Adrenal gland (tissue), 19 donors: ENCODE measurements at places on chromosomes 1 and 21. TPM values are rescaled to one million over a fixed set of nuclear protein-coding genes. Genes with fewer than 3 reads are reported as not detected.

- no peak for DNase-seq
- no peak overlapping the region for H3K4me3 ChIP-seq
- no peaks in the 10 kb centered on the region for H3K27me3 ChIP-seq
Measured at GRCh38 chr1:162035241-162035640, 11.6 kb upstream of the OLFML2B start.

DNA sequence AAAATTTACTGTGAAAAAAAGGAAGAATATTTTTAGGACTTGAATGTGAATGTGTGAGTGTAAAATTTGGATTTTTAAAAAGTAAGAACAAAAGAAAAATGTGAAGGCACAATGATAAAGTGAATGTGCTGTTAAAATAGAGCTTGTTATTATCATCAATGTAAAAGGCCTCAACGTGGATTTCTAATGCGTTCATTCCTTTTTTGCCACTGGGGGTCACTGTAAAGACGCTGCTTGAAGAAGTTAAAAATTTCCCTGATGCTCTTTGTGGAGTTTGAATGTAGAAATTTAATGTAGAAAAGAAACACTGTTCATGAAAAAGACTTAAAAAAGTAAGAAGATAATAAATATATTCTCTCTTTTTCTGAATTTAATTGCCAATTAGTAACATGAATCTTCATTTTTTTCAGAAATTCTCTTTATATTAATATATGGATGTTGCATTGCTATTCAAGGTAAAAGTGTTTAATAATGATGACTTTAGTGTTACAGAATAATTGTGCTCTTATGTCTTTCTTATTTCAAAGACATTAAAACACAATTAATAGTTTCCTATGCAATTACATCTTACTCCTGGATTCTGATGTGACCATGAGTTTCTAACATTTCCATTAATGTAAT, 161.5 kb downstream of the DNM3 start:
- no peaks in the 10 kb centered on the region for H3K4me1 ChIP-seq
- no peak overlapping the region for H3K27ac ChIP-seq
- H3K36me3 ChIP-seq = no peaks in the 10 kb centered on the region
- no peak overlapping the region for H3K4me3 ChIP-seq
- DNase-seq = peak; percentile 43

GRCh38 chr1:225651872-225652728, 823 bp downstream of the ENAH start:
- peaks cover 53% of the 10 kb centered on the region for H3K4me1 ChIP-seq
- H3K4me3 ChIP-seq = peak overlapping the region; percentile 80

Gene FAM177B
- 1.9 TPM for total RNA-seq

DNA sequence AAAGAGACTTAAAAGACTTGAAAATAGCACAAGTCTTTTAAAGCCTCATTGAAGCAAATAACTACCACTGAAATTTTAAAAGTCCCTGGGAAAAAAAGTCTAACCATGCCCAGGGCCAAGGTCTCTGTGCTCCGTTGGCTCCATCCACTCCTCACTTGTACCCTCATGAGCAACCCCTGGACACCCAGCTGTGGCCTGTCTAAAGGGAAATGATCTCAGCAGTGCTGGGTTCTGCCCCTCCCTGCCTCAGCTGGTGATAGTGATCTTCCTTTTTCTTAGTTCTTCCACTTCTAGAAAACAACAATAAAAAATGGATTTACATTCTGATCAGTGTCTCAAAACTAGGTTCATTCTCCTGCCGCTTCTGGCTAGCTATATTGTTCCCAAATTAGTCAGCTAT, 423.5 kb upstream of the ADAMTS5 start:
- H3K36me3 ChIP-seq = no peaks in the 10 kb centered on the region
- no peaks in the 10 kb centered on the region for H3K4me1 ChIP-seq
- no peak overlapping the region for H3K27ac ChIP-seq
- H3K27me3 ChIP-seq = no peaks in the 10 kb centered on the region

Gene DISP1
- 17.8 TPM for total RNA-seq

- no peaks in the 10 kb centered on the region for H3K27me3 ChIP-seq
- H3K4me1 ChIP-seq = no peaks in the 10 kb centered on the region
- no peak for DNase-seq
- no peak overlapping the region for H3K27ac ChIP-seq
- no peak overlapping the region for H3K4me3 ChIP-seq
Measured at GRCh38 chr21:31599013-31599412, 60.5 kb upstream of the SOD1 start.

Gene LCE1E
- not detected for total RNA-seq

DNA sequence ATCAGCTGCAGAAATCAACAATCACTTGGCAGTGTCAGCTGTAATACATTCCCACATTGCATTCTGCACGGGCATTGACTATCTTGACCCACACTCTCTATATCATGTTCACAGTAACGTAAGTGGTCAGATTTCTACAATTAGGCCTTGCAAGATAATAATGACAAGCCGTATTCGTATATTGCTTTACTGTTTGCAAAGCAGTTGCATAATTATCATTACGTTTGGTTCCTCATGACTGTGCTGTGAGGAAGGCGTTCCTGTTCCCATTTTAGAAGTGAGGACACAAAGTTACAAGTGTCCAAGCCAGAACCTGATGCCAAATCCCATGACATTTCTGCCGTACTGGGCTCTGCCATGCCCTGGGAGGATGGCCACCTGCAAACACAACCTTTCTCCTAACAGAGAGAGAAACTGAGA, 53.5 kb upstream of the TARBP1 start:
- no peak for DNase-seq
- H3K27me3 ChIP-seq = no peaks in the 10 kb centered on the region
- peaks cover 84% of the 10 kb centered on the region for H3K4me1 ChIP-seq
- H3K36me3 ChIP-seq = no peaks in the 10 kb centered on the region

DNA sequence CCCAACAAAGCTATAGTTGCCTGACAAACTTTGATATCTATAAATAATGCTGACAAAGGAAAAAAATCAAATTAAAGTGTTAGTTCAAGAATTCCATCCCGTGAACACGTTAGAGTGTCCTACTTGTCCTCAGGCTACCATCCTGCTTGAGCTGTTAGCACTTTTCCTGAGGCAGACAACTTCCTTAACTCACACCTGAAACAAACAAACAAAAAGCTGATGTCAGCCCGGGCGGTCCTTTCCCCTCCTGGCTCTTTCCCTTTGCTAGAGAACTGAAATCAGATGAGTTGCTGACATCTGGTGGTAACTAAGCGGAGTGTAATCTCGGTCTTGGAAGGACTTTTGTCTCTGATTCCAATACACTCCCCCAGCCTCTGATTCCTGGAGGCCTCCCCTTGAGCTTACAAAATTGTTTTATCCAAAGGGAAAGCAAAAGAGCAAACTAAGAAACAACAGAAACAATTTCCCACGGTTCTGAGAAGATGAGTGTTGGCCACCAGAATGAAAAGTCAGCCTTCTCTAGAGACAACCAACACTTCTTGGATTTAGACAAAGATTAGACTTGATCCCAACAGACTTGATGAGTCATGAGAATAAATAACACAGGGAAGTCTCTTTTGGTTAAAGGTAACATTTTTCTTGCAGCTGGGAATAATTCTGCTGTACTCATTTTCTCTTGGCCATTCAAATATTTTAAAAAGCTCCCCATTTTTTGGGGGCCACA, 135.4 kb downstream of the PROX1 start:
- H3K27me3 ChIP-seq = no peaks in the 10 kb centered on the region
- peak; percentile 50 for DNase-seq
- no peaks in the 10 kb centered on the region for H3K36me3 ChIP-seq
- no peaks in the 10 kb centered on the region for H3K4me1 ChIP-seq

GRCh38 chr1:234250747-234251146, 122.5 kb upstream of the COA6 start:
- no peaks in the 10 kb centered on the region for H3K36me3 ChIP-seq
- DNase-seq = no peak
- H3K27ac ChIP-seq = no peak overlapping the region
- no peak overlapping the region for H3K4me3 ChIP-seq

DNA sequence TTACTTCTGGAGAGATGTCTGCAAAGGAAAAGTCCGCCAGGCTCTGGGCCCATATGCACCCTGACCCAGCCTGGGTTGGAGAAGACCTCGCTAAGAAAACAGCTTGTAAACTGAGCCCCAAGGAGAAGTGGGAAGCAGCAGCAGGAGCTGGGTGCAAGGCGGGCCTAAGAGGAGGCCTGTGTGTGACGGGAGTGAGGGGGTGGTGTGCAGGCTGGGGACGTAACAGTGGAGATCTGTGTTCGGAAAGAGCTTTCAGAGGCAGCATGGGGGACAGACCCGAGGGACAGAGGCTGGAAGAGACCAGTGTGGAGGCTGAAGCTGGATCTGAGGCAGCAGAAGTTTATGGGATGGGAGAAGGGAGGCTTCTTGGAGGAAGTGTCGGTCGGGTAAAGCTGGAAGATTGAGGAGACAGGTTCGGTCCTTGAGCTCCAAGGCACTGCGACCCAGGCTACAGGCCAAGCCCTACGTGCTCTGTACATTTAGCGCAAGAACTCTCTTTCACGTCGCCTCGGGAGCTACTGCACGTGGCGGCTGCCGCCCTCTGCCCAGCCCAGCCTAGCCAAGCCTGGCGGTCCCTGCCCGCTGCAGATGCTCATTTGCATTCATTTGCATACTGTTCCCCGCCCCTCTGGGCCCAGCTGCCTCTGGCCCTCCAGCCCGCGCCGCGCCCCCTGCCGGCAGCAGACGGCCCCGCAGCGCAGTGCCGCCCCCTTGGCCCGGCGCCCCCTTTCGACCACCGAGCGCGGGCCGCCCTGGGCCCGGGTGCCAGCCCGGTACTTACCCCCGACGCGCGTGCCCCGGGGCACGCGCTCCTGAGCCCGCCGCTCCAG, 6.3 kb downstream of the HPCA start:
- no peaks in the 10 kb centered on the region for H3K36me3 ChIP-seq
- H3K27me3 ChIP-seq = peaks cover 20% of the 10 kb centered on the region
- H3K27ac ChIP-seq = no peak overlapping the region
- no peak overlapping the region for H3K4me3 ChIP-seq
- H3K4me1 ChIP-seq = peaks cover 11% of the 10 kb centered on the region
- no peak for DNase-seq

GRCh38 chr1:156101880-156102279, 12.6 kb upstream of the LMNA start:
- no peak overlapping the region for H3K4me3 ChIP-seq
- H3K4me1 ChIP-seq = peaks cover 14% of the 10 kb centered on the region
- no peaks in the 10 kb centered on the region for H3K27me3 ChIP-seq
- no peaks in the 10 kb centered on the region for H3K36me3 ChIP-seq

Gene PRELP
- total RNA-seq = 7.1 TPM

- no peak overlapping the region for H3K4me3 ChIP-seq
- DNase-seq = no peak
- H3K27me3 ChIP-seq = no peaks in the 10 kb centered on the region
- H3K27ac ChIP-seq = no peak overlapping the region
Measured at GRCh38 chr1:112997781-112998180, 41.8 kb upstream of the SLC16A1 start.

DNA sequence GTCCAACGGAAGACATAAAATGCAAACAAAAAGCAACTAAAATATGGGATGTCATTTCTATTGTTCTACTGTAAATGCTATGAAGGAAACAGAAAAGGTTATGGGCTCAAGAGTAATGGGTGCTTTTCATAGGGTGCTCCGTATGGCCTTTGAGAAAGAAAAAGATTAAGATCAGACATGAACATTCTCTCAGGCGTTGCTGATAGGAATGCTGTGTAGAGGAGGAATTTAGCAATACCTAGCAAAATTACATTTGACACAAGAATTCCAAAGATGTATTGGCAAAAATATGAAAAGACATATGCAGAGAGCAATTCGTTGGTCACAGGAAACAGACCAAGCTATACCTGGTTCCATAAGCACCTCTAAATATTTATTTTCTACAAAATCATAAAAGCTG, 5.7 kb upstream of the OXCT2 start:
- DNase-seq = no peak
- H3K4me3 ChIP-seq = no peak overlapping the region
- H3K36me3 ChIP-seq = no peaks in the 10 kb centered on the region
- H3K27me3 ChIP-seq = no peaks in the 10 kb centered on the region
- H3K27ac ChIP-seq = no peak overlapping the region

DNA sequence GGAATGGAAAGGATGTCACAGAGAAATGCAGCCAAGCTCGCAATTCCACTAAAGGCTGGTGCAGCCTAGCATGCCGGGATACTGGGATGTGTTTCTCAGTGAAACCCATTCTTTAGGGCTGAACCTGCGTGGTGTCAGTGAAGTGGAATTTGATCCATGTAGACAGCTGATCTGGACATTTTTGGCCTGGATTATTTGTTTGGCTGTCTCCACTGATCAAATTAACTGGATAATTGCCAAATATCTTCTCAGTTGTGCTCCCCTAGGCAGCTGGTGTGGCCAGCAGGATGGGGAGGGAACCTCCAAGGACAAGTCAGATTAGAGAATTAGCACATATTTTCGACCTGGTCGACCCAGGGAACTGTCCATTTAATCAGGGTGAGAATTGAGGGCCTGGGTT, 318.4 kb downstream of the RPS6KC1 start:
- no peak overlapping the region for H3K27ac ChIP-seq
- H3K36me3 ChIP-seq = no peaks in the 10 kb centered on the region
- DNase-seq = no peak
- no peaks in the 10 kb centered on the region for H3K4me1 ChIP-seq
- no peaks in the 10 kb centered on the region for H3K27me3 ChIP-seq
- H3K4me3 ChIP-seq = no peak overlapping the region

DNA sequence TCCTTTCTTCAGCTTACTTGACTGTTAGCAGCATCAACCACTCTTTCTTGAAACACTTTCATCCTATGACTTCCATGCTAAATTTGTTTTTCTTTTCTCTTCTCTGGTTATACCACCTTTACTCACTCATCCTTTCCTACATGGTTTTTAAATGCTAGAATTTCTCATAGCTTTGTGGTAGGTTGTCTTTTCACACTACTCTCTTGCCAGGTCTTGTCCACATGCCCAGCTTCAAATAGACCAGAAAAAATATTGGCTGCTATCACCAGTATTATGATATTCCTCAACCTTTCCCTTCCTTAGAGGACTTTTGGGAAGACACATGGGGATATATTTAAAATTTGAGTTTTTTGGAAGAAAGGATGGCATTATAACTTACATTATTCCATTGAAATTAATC, 48.8 kb downstream of the PPP1R12B start:
- no peak overlapping the region for H3K27ac ChIP-seq
- no peak overlapping the region for H3K4me3 ChIP-seq
- no peaks in the 10 kb centered on the region for H3K4me1 ChIP-seq
- no peaks in the 10 kb centered on the region for H3K27me3 ChIP-seq
- H3K36me3 ChIP-seq = no peaks in the 10 kb centered on the region
- DNase-seq = no peak

- H3K27me3 ChIP-seq = no peaks in the 10 kb centered on the region
- H3K4me1 ChIP-seq = no peaks in the 10 kb centered on the region
- no peak overlapping the region for H3K4me3 ChIP-seq
- no peak for DNase-seq
- no peaks in the 10 kb centered on the region for H3K36me3 ChIP-seq
Measured at GRCh38 chr21:33939226-33939625, 23.6 kb upstream of the ATP5PO start.

Gene OR10Z1
- total RNA-seq = not detected

Gene TMEM35B
- 48.9 TPM for total RNA-seq
